ENCODE measurements at places on chromosomes 2 and 18. TPM values are rescaled to one million over a fixed set of nuclear protein-coding genes. Genes with fewer than 3 reads are reported as not detected.

LRP1B gene
- total RNA-seq: 0.25 TPM

- DNase-seq: no peak
These were observed 45.7 kb downstream of the QPCT start for GRCh38 chr2:37389989-37390765.

DNA sequence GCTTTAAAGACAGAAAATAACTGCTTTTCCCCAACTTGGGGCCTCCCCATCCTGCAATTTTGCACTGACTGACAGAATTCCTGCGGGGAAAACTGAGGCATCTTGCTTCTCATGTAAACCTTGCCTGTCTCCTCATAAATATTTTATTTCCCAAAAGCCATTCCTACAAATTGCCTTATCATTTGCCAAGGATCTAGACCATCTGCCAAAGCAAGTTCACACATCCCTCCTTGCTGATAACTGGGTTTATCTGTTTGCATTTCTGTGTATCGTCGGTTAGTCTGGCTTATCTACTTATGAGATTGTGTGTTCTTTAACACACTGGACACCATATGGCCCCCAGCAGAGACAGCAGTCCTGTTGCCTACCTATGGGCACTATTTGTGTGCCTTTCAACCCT lies 3.0 kb upstream of the CNGA3 start:
- no peak for DNase-seq

ABCA12 gene
- not detected for total RNA-seq

- no peak for DNase-seq
These were observed 73.2 kb downstream of the EMILIN2 start for GRCh38 chr18:2920027-2920426.

GRCh38 chr2:217838409-217838831 lies 164.4 kb downstream of the TNS1 start:
- DNase-seq: no peak

TANC1 gene
- total RNA-seq: 5.0 TPM

G6PC2 gene
- total RNA-seq: not detected

DNA sequence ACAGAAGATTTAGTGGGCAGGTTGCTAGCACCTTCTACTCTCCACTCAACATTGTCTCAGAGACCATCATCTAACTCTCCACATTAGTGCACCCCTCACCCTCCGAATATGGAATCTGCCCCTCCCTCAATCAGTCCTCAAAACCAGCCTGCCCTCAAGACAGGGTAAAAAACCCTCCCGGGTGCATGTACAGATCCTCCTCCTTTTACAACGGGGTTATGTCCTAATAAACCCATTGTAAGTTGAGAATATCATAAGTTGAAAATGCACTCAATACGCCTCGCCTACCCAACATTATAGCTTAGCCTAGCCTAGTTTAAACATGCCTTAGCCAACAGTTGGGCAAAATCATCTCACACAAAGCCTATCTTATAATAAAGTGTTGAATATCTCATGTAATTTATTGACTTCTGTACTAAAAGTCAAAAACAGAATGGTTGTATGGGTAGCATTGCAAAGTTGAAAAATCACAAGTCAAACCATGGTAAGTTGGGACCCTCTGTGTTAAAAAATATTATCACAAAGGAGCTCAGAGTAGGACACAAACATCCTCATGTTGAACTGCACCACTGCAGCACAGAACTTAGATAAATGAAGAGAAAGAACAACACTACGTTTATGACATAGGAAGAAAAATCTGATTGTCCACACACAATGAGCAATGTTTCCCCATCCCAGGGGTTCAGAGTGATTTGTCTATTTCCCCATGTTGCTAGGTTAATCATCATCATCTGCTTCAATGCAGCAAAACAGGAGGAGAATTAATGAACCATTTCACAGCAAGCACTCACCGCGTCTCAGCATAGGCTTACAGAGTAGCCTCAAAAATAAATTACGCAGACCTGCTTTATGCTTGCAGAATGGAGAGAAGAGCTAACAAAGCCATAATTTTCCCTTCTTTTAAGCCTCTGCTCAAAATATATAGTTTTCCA lies 184.1 kb upstream of the ARL4C start:
- DNase-seq: no peak

GRCh38 chr2:240840435-240841060 lies 20.5 kb upstream of the KIF1A start:
- no peak for DNase-seq

UGT1A10 gene
- total RNA-seq: 0.45 TPM

DNA sequence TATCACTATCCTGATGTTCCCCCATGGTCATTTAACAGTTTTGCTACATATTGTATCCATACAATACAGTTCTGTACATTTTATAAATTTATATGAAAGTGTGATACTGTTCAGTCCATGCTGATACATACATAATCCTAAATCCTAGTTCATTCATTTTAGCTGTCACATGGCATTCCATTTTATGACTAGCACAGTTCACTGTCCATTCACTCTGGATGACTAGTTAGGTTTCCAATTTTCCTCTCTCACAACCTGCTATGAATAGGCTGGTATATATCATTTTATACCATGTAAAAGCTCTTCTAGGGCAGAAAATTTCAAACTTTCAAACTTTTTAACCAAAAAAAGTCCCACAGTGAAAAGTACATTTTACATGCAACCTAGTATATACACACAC lies 15.2 kb downstream of the SMAD2 start:
- DNase-seq: no peak

CNDP1 gene
- 66.3 TPM for total RNA-seq

GRCh38 chr18:47595831-47596501 lies 334.5 kb downstream of the SMAD2 start:
- no peak for DNase-seq

GRCh38 chr2:219441451-219442255 lies 7.0 kb downstream of the SPEG start:
- no peak for DNase-seq

GRCh38 chr2:213500881-213501280 lies 216.6 kb downstream of the SPAG16 start:
- no peak for DNase-seq

GRCh38 chr2:58895857-58896256 lies 654.7 kb upstream of the FANCL start:
- peak; percentile 46 for DNase-seq

DNA sequence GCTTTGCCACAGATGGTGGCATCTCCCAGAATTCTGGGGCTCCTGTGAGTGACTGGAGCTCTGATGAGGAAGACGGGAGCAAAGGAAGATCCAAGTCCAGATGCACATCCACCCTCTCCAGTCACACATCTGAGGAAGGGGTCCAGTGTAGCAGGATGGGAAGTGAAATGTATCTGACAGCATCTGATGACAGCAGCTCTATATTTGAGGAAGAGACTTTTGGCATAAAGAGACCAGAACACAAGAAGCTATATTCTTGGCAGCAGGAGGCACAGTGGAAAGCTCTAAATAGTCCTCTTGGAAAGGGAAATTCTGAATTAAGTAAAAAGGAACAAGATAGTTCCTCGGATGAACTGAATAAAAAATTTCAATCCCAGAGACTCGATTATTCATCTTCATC lies 23.5 kb upstream of the C1GALT1C1L start:
- DNase-seq: no peak

TEX51 gene
- not detected for total RNA-seq

DNA sequence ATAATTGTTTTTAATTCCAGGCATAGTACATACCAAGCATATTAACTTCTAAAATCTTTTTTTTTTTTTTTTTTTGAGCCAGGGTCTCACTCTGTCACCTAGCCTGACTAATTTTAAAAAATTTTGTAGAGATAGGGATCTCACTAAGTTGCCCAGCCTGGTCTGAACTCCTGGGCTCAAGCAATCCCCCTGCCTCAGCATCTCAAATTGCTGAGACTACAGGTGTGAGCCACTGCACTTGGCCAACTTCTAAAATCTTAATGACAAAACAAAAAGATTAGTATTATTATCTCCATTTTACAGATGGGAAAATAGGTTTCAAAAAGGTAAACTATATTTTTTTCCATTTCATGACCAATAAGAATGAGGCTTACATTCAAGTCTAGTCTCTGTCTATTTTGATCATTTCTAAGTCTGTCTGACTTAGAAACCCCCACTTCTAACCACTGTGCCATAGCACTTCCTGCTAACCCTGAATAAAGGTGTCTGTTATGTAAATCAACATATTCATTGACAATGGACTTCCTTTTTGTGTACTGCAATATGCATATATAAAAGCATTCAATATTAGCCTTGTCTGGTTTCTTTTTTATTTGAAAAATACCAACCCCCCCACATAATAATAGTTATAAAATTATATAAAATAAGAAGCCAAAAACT lies 28.7 kb upstream of the ZEB2 start:
- no peak for DNase-seq

DNA sequence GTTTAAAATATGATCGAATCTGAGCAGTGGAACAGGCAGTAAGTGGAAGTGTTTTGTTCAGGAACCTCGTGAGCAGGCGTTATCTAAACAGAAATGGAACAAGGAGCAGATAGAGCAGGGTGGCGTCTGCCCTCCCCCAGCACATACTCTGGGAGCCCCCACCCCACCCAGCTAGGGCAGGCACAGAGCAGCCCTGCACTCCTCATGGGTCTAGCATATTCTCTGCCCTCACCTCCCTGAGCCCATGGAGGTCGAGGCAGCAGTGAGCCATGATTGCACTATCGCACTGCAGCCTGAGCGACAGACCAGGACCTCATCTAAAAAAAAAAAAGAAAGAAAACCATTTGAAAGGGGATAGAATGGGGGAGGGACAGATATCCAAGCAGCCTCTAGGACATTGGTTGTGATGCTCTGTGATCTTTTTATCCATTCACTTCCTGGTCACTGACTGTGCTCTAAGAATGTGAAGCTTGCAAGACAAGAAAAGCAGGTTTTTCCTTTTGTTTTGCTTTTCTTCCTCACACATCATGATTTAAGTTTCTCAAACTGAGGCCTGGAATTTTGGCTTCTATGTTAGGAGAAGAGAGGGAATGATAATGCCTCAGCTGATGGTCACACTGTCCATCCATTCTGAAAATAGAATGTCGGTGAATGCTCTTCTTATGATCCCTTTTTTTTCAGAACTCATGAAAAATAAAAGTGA lies 3.1 kb downstream of the MLPH start:
- peak; percentile 33 for DNase-seq

TMEM247 gene
- total RNA-seq: not detected

DNA sequence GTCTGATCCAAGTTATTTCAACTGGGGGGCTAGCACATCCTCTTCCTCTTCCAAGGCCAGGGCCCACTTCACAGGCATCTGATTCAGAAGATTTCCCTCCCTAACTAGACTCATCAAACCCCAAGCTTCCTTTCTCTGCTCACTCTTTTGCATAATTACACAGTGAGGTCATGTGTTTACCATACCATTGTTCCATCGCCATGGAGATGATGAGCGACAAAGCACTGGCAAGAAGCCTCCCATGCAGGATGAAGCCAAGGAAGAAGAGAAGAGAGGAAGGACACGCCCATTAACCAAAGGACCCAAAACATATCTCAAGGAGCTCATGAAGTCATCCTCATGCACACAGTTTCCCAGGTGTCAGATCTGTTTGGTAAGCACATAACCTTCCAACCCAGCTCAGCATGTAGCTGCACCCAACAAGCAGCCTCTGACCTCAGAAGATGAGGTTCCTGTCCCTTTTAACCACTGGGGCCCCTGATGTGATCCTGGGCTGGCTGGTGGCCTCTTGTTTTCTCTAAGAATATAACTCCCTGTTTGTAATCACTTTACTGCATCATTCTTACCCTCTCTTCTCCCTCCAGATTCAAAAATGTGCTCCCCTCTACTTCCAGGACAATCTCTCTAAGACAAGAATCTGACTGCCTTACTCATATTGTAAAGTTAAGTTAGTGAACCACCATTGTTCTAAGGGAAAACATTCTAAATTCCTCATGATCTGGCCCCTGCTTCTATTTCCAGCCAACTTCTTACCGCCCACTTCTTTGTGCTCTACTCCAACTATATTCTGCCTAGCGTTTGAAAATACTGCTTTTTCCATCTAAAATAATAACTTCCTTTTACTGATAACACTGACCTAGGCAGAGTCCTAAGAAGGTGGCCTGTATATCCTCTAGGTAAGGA lies 190.1 kb downstream of the TTC32 start:
- DNase-seq: no peak

- DNase-seq: no peak
These were observed 839 bp upstream of the GPR148 start for GRCh38 chr2:130728007-130728454.

DNA sequence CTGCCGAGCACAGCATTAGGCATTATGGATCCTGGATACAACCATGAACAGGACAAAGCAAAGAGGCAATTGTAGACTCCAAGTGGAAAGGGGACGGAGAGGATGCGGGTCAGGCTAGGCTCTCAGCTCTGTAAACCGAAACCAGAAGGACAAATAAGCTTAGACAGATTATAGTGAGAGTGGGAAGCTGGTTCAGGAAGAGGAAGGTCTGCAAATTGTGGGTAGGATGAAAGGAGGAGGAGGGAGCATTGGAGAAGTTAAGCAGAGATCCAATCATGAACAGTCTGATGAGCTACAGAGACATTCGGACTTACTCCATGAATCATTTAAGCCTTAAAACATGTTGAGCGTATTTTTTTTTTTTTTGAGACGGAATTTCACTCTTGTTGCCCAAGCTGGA lies 3.0 kb downstream of the MSH6 start:
- DNase-seq: no peak

FBXO36 gene
- total RNA-seq: 1.1 TPM

DNA sequence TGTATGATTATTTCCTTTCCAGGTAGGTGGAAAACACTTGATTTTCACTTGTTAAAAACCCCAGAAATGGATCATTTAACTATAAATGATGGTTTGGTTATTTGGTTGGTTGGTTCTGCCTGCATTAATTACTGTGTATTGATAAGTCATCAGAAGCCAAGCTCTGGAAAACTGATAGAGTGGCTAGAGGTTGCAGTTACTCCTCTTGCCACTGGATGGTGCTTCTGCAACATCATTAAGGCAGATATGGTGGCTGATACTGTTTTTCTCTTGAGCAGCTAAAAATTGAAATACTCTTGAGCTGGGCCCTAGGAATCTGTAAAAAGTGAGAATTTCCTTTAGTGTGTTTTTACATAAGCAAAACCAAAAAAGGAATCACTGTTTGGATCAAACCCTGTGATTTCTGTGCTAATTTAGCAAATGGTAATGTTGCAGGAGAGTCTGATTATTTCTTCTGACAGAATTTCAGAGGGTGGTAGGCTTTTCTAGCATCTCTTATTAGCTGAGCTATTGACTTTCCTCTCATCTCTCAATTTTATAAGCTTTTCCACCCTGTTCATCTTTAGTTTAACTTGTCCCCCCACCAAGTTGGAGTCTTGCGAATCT lies 54.3 kb downstream of the RAB10 start:
- DNase-seq: no peak

DNA sequence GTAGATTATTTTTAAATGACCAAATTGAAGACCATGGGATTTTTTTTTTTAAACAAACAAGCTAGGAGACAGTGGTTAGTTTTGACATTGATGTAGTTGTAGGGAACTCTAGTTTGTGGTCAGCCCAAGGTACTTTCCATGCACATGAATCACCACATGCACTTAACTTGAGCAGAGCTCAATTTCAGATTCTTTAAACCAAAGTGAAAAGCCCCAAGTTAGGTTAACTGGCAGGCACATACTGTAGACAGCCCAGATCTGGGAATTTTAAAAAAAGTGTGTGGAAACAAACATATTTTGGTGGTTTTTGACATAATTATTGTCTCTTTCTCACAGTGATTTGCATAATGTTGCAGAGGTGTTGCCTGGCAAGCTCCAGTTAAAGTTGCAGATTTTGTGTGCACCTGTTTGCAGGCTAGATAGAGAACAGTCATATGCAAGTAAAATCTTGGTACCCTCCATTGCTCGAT lies 88.4 kb downstream of the BCL2L11 start:
- DNase-seq: no peak

C2orf66 gene
- not detected for total RNA-seq

FOXD4L1 gene
- 0.10 TPM for total RNA-seq

TTC27 gene
- total RNA-seq: 4.7 TPM
